Naive thymus-derived CD8-positive, alpha-beta T cell (primary cell): ENCODE measurements at places on chromosomes 4 and X. TPM values are rescaled to one million over a fixed set of nuclear protein-coding genes. Genes with fewer than 3 reads are reported as not detected.

ZNF718 gene
- total RNA-seq: 19.4 TPM

NKX3-2 gene
- not detected for total RNA-seq

RAB40AL gene
- total RNA-seq: not detected

CPEB2 gene
- total RNA-seq: 17.0 TPM

HS6ST2 gene
- not detected for total RNA-seq

SMIM10L2A gene
- total RNA-seq: 5.0 TPM
